ENCODE measurements at places on chromosomes 6 and 20. TPM values are rescaled to one million over a fixed set of nuclear protein-coding genes. Genes with fewer than 3 reads are reported as not detected.

The PSORS1C1 gene
- total RNA-seq, result not detected

The PXT1 gene
- total RNA-seq, result 0.35 TPM

The HRH3 gene
- total RNA-seq, result not detected

The DEF6 gene
- 215 TPM for total RNA-seq

The DLL1 gene
- not detected for total RNA-seq

The OVOL2 gene
- 0.25 TPM for total RNA-seq

The CDKN1A gene
- 107 TPM for total RNA-seq

Data from activated CD4-positive, alpha-beta memory T cell treated with anti-CD3 and anti-CD28 coated beads, Interleukin-2, amount 10 ng/mL, durations not matched to agents 7 days and 5 days (primary cell).